ENCODE measurements at places on chromosomes 1 and 21. TPM values are rescaled to one million over a fixed set of nuclear protein-coding genes. Genes with fewer than 3 reads are reported as not detected.

DNA sequence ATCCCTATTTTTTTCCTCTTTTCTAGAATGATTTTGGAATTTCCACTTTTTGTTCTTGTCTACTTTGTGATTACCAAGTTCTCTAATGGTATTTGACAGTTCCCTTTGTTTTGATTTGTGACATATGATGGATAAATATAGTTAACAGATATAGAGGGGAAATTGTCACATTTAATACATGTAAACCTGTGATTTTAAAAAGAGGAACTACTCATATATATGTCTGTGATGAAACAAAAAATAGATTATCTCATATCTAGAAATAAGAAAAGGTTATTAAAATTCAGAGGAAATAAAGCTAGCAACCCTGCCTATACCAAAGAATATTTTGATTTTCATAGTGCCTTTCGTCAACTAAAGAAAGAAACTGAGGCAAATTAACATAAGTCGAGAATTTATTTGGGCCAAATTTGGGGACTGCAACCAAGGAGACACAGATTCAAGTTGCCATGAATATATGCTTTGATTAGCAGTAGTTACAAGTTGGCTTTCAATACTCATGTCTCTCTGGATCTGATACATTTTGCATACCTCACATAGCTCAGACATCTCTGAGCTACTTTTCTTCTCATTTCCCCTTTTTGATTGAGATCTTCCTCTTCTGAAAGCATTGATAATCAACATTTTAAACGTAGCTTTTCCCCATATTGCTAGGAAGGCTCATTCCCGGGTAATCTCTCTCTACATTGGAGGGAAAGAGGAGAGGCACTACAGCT is 15.6 kb upstream of the C21orf91 start:
- DNase-seq: no peak

GRCh38 chr1:3323021-3323795 is 131.3 kb upstream of the ARHGEF16 start:
- DNase-seq: no peak

DNA sequence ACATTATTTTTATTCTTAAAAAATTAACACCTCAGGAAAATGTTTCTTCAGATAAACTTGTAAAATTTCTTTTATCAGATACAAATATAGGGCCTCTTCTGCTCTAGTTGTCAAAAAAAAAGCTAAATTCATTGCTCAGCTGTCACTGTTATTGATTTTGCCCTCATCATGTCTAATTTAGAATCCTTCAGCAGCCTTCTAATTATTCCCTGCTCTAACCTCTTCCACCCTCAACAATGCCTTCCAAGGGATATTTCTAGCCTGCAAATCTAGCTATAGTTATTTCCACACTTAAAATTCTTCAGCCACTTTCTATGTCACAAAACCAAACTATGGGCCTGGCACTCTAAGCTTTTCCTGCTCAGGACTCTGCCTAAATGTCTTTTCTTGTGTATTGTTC is 25.2 kb downstream of the PDE4B start:
- no peak for DNase-seq

OR2L13 gene
- total RNA-seq: not detected

ADCY10 gene
- 0.07 TPM for total RNA-seq
